Lung (tissue), 17 donors: ENCODE measurements at places on chromosomes 1 and 21. TPM values are rescaled to one million over a fixed set of nuclear protein-coding genes. Genes with fewer than 3 reads are reported as not detected.

GRIK1 gene
- not detected for polyA plus RNA-seq

CELA3B gene
- 0.37 TPM for polyA plus RNA-seq

UBE2U gene
- polyA plus RNA-seq: not detected

TP73 gene
- 1.7 TPM for polyA plus RNA-seq

PGLYRP3 gene
- polyA plus RNA-seq: not detected

C2CD4D gene
- polyA plus RNA-seq: 0.19 TPM

GABPB2 gene
- 5.2 TPM for polyA plus RNA-seq

ZNF683 gene
- polyA plus RNA-seq: 0.17 TPM

CLIC6 gene
- 15.1 TPM for polyA plus RNA-seq

SPRR3 gene
- 1.2 TPM for polyA plus RNA-seq

PYGO2 gene
- polyA plus RNA-seq: 22.2 TPM

HHAT gene
- polyA plus RNA-seq: 1.2 TPM

ST6GALNAC3 gene
- 2.7 TPM for polyA plus RNA-seq
